Activated CD4-positive, alpha-beta T cell treated with anti-CD3 and anti-CD28 coated beads, Interleukin-10, Interleukin-2, amounts not matched to agents 100 ng/mL and 50 ng/mL, durations not matched to agents 16 hours and 8 hours (primary cell): ENCODE measurements at places on chromosomes 16 and 17.

DNA sequence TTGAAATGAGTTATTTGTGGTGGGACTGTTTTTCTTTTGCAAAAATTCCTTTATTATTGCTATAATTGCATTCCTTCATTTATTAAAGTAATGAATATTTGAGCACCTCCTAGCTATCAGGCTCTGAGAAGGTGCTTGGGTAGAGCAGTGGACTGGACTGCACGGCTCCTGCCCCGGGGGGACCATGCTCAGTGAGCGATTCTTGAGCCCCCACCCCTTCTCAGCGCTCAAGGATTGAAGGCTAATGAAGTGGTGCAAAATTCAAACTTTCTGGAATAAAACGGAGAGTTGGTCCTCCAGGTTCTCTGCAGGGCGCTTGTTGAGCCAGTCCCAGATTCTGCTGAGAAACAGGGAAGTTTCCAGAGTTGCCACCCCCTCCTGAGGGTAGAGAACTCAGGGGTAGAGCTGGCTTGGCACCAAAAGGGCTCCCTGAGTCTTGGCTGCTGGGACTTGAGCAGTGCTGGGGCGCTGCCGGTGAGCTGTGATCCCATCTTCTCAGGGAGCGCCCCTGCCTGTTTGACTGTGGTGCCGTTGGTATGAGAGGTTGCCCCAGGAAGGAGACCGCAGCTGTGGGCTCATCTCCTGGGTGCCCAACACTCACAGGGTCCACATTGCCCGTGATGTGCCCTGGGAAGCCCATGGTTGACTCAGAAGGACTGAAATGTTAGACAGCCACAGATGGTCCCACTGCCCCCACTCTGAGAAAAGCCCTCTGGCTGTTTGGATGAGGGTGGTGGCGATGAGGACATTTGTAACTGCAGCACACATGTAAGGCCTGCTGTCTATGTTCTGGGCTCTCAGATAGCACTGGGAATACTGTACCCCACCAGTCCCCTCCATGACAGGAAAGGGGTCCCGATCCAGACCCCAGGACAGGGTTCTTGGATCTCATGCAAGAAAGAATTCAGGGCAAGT is 20.0 kb downstream of the KSR1 start:
- no peak for DNase-seq

GRCh38 chr17:35022536-35023063 is 40.9 kb downstream of the RFFL start:
- DNase-seq: peak; percentile 94

DNA sequence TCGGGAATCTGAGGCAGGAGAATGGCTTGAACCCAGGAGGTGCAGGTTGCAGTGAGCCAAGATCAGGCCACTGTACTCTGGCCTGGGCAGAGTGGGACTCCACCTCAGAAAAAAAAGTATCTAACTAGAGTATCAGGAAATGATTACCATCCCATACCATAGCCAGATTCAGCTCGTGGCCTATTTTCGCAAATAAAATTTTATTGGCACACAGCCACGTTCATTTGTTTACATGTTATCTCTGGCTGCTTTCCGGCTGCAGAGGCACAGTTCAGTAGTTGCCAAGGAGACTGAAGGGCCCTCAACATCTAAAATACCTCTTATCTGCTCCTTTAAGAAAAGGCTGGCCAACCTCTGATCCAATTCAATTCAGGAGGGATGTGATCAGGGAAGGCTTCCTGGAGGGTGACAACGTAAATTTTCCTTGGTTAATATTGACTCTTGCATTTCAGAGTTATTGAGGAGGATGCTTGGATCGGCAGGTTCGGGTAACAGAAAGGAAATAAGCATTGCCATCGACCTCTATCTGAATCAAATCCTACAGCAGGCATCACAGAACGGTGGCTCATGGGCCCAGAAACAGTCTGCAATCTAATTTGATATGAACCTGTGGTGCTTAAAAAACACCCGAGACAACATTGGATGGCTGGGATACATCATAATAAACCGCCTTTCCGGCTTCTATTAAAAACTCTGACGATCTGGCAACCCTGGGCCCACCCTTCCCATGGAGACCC is 73.8 kb downstream of the XYLT1 start:
- no peak for DNase-seq

DNA sequence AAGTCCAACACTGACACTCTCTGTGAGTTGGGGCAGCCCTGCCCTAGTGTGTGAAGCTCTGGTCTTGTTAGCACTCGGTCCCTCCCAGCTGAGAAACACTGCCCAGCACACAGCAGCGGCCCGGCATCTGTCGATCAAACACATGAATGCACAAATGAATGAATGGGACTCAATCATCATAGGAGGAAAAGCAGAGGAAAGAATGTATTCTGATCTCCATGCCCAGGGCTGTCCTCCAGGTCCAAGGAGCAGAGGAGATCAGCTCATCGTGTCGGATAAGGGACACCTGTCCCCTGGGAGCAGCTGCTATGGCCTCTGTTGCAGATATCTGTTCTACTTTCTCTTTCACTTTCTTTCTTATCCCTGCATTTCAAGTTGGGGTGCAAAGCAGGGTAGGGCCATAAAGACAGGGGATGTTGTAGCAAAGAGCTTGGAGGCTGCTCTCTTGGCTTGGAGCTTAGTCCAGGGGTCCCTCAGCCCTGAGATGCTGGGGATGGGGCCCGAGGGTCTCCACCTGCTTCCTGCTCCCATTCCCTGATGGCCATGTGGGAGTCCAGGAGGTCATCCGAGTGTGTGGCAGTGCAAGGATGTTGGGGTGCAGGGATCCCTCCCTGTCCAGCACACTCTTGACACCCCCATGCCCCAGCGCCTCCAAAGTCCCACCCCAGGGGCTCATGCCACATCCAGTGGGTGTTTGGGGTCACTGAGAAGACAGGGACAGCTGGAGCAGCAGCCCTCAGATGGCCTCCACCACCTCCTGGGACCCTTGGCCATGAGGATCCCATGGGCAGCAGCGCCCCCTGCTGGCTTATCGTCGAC is 88.2 kb downstream of the IRF8 start:
- peak; percentile 35 for DNase-seq

- no peak for DNase-seq
Measured at GRCh38 chr16:50600582-50601283, 52.5 kb downstream of the NKD1 start.

- DNase-seq: no peak
Measured at GRCh38 chr16:12160249-12160648, 183.7 kb downstream of the SNX29 start.

DNA sequence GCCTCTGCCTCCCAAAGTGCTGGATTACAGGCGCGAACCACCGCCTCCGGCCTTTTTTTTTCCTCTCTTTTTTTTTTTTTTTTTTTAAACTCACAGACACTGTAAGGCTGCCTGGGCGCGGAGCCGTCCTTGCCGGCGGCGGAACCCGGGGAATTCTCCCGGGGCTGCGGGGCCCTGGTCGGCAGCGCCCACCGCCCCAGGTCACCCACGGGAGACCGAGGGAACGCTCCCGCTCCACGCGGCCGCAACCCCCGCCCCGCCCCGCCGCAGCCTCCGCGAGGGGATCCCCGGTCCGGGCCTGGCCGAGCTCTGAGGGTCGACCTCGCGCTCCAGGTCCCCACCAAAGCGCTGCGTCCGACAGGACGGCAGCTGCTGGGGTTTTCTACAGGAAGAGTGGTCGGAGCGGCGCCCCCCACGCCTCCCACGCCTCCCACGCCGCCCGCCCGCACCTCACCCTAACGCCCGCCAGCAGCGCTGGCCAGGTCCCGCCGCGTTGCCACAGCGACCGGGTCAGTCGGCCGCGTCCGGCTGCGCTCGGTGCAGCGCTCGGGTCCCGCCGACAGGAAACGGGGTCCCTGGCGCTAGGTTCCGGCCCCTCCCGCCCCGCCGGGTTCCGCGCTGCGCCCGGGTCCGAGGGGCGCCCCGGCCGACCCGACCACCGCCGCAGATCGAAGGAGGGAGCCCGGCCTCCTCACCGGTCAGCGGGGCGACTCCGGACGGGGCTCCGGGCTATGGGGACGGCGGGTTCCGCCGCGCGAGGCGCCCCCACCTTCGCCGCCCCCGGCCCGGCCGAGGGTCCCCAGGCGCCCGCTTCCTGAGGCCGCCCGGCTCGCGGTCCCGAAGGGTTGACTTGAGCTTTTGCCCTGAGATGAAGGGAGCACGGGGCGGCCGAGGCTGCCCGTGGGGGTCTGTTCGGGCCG is at the start of gene CCDC57:
Gene CCDC57, minus strand, starts transcription at position 512 of the 920 bp plus-strand sequence. CDS start 10,898 bp downstream, outside the sequence.
- peak; percentile 86 for DNase-seq

DNA sequence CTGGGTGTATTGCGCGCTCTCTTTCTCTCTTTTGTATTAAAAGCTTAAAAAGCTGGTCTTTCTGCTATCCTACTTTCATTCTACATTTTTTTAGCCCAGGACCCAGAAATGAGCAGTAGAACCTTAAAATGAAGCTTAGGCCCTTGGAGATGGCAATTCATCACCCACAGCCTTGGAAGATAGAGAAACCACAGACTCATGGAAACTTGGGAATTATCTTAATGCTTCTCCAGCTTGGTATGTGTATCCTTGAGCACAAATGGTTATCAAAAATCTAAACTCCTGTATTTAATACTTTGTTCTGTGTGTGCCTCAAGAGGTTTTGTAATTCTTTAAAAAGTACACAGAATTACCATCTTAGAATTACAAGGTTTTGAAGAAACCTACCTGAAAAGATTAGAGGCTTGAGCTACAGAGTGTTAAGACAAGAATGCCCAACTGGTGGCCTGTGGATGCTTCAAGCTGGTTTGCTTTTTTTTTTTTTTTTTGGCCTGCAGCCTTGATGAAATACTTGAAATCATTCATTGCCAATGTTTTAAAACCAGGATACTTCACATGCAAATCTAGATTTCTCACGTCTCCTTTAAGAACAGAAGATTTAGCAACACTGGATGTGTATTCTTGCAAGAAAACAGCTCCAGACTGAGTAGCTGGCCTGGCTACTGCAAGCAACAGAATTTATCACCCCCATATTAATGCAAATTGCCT is 105.0 kb downstream of the XYLT1 start:
- DNase-seq: no peak

DNA sequence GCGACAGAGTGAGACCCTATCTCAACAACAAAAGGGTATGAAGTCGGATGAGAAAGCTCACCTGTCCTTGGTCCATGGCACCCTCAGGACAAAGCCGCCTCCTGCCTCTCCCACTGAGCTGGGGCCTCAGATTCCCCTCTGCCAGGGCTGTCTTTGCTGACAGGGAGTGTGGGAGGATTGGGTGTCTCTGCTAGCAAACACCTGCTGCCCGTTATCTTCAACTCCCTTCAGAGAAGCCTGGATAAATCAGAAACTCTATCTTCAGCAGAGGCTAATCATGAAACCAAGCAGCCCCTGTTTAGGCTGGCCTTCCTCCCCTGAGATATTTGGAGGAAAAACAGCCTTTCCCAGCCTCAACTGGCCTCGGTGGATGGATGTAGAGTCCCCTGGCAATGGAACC is 36.3 kb upstream of the CDH1 start:
- no peak for DNase-seq

DNA sequence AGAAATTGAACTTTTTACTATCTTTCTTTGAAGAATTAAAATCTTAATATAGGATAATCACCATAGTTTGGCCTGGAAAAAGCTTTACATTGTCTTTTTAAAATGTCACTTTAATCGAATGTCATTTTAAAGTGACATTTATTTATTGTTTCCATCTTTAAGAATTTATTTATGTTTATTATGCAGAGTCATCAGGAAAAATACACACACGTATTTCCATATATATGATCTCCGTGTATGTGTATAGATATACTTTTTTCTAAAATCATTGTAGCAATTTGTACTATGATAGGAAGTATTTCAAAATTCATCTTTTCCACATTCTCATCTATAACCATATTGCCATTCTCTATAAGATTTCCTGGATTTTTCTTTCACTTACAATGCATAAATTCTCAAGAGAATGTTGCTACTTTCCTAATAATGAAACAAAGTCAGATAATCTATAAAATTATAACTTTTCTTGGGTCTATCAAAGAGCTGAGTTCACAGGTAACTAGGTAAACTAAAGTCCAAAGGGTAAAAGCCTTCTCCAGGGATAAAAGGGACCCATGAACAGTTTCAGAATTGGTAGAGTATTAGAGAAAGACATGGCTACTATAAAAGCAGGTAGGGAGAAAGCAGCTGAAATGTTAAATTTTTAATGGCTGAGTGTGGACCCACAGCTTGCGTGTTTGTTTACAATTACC is 11.9 kb downstream of the ABCA8 start:
- no peak for DNase-seq

GRCh38 chr16:61323456-61323855 is 712.8 kb downstream of the CDH8 start:
- DNase-seq: no peak

GRCh38 chr17:15457723-15458094 is 9.7 kb downstream of the CDRT4 start:
- DNase-seq: no peak

- no peak for DNase-seq
Measured at GRCh38 chr16:75237398-75238131, 13.9 kb downstream of the BCAR1 start.

GRCh38 chr16:85370543-85370880 is 242.6 kb upstream of the GSE1 start:
- DNase-seq: no peak

DNA sequence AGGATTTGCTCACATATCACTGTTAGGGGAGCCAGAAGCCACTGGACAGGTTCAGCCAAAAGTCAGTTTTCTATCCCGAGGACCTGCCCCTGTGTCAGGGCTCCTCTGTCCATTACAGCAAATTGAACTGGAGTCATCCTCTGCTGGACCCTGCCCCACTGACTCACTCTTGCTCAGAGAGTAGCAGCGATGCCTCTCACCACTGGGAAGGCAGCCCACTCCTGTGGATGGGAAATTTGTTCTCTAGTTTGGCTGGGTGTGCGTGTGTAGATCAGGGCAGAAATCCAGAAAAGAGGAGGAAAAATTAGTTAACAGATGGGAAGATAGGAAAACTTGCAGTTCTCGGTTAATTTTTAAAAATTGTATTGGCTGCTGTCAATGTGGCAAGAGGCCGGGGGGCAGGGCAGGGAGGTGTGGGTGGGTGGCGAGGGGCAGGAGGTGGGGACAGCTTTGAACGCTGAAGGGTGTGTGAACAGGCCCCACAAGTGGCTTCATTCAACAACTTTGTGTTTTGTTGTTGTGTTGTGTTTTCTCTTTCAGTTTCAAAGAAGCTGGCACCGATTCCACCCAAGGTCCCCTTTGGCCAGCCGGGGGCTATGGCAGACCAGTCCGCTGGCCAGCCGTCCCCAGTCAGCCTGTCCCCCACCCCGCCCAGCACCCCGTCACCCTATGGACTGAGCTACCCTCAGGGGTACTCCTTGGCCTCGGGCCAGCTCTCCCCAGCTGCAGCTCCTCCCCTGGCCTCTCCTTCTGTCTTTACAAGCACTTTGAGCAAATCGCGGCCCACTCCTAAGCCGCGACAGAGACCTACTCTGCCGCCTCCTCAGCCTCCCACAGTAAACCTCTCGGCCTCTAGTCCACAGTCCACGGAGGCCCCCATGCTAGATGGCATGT is 33.6 kb downstream of the ELAC2 start:
- no peak for DNase-seq

- peak; percentile 58 for DNase-seq
Measured at GRCh38 chr16:28182183-28182582, 29.6 kb downstream of the XPO6 start.

- no peak for DNase-seq
Measured at GRCh38 chr17:35801583-35802224, 6.3 kb upstream of the MMP28 start.

GRCh38 chr16:23629516-23629915 is 11.6 kb downstream of the PALB2 start:
- DNase-seq: no peak
